Left ventricle myocardium inferior (tissue), 1 donor: ENCODE measurements at places on chromosomes 11 and 22.

- no peak for DNase-seq
Observed at GRCh38 chr11:9200471-9200870, 64.7 kb downstream of the DENND5A start.

GRCh38 chr11:84128840-84129239 lies 842.7 kb upstream of the CCDC90B start:
- no peak for DNase-seq

- no peak for DNase-seq
Observed at GRCh38 chr11:12480401-12480800, 103.0 kb downstream of the PARVA start.

GRCh38 chr11:35639591-35640179 lies 21.4 kb downstream of the FJX1 start:
- no peak for DNase-seq

GRCh38 chr22:42077486-42078125 lies 1.9 kb upstream of the SMDT1 start:
- no peak for DNase-seq
